ENCODE measurements at places on chromosomes 7 and 10.

DNA sequence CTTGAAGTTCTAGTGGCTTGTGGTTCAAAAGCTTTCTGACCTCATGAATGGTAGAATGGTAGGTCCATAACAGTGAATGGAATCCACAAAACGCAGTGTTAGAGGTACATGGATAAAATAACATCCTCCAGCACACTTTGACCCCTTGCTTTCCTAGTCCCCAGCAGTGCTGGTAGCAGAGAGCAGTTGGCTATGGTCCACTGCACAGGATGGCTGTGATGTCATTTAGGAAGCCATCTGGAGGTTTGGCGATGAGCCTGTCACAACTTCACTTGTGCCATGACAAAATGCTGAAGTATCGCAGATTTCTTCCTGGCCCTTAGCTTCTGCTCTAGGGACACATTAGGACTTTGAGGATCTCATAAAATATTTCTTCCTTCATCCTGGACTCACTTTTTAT lies 300.0 kb upstream of the FZD8 start:
- DNase-seq, result no peak

- no peak for DNase-seq
Observed at GRCh38 chr7:72183835-72184234, 228.3 kb downstream of the CALN1 start.

- DNase-seq, result no peak
Observed at GRCh38 chr10:61183967-61184366, 240.0 kb upstream of the RHOBTB1 start.

GRCh38 chr10:11879387-11880094 lies 56.4 kb downstream of the PROSER2 start:
- DNase-seq, result no peak

DNA sequence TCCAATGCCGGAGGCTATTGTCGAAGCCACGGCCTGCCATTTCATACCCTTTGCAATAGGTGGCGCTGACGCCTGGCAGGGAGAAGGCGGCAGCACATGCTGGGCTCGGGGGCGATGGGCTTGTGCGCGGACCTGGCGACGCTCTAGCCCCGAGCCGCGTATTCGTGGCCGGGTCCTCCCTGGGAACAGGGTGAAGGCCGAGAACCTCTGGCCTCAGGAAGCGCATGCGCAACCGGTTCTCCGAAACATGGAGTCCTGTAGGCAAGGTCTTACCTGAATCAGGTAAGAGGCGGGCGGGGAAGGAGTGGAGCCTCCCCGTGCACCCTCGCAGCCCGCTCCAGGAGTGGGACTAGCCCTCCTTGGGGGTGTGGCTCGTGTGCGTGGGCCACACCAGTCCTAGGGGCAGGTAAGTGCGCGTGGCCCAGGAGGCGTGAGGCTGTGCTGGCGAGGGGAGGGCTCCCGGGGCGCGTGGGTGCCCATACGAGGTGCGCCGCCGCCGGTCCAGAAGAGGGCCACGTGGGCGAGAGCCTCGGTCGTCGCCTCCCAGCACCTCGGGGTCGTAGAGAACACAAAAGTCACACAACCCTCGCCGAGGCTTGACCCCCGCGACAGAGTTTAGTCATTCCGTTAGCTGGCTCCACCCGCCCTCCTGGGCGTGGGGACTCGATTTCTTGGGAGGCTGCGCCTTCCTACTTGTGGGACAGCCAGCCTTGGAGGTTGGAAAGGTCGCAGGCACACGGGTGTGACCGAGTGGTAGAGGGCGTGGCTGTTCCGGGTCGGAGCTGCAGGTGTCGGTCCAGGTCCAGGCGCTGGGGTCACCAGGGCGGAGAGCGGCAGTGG lies 5.6 kb upstream of the MEST start:
- peak; percentile 85 for DNase-seq

- peak; percentile 77 for DNase-seq
Observed at GRCh38 chr10:96830511-96831199, 1.4 kb upstream of the LCOR start.

GRCh38 chr10:110710621-110711020 lies 66.5 kb downstream of the RBM20 start:
- no peak for DNase-seq

GRCh38 chr10:17031637-17032635 lies 97.7 kb downstream of the CUBN start:
- DNase-seq, result no peak

DNA sequence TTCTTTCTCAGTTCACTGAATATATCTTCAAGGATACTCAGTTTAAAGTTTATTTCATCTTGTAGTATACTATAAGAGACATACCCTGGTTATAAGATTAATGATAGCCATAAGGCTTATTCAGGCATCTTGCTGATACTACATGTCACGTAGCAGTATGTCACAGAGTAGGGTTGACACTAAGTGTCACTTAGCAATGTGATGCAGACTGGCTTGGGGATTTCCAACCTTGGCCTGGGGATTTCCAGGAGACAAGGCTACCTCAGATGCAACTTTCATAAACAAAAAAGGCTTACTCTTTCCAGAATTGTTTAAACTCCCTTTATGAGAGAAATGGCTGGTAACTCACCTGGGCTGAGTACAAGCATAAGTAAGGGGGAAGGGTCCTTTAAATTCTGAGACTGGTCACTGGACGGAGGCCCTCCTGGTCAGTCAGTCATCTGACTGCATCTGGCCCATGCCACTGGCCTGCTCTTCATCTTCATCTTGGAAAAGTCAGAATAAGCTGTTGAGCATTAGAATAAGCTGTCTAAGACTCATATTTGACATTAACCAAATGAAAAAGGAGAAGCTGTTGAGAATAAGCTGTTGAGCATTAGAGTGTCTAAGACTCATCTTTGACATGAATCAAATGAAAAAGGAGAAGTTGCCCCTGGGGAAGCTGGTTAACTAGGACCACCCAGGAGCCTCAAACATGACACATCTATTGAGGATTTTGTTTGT lies 9.5 kb downstream of the SLC13A1 start:
- DNase-seq, result no peak

DNA sequence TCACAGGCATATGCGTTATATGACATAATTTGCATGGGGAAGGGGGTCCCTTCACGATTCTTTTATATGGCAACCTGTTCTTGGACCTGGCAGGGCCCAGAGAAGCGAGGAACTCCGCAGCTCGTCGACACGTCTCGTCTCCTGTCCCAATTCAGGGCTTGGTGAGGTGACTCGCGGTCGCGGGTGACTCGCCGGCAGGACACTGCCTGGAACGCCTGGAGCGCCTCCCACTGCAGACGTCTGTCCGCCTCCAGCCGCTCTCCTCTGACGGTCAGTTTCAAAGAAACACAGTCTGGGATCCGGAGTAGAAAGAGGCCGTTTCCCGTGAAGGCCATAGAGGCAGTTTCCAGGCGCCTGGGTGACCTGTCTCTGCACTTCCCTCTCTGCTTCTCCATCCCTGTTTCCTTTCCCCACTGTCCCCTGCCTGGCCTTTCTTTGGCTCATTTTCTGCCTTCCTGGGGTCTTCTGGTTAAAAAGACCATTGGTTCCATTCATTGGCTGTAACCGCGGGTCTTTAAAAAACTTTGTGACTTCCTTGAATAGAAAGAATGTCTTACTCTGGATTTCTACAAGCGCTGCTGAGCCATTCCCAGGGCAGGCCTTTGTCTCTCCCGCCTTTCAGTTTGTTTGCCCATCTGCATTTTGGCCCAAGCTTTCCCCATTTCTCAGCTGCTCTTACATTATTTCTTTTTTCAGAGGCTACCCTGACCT lies 1.2 kb downstream of the UPP1 start:
- DNase-seq, result no peak

- no peak for DNase-seq
Observed at GRCh38 chr10:91610444-91610843, 22.4 kb downstream of the PPP1R3C start.

- DNase-seq, result peak; percentile 63
Observed at GRCh38 chr10:80535671-80536360, 1.9 kb upstream of the SH2D4B start.

Measured in hematopoietic multipotent progenitor cell (in vitro differentiated cells).